ENCODE measurements at places on chromosomes 1 and 21. TPM values are rescaled to one million over a fixed set of nuclear protein-coding genes. Genes with fewer than 3 reads are reported as not detected.

GRCh38 chr21:34243562-34243961 lies 120.2 kb upstream of the KCNE2 start:
- DNase-seq, result no peak

- no peak for DNase-seq
These were observed 1.8 kb downstream of the ZNF669 start for GRCh38 chr1:247102381-247102780.

GRCh38 chr21:20527731-20528460 lies 470.3 kb upstream of the NCAM2 start:
- no peak for DNase-seq

Gene RAP1GAP
- 0.58 TPM for total RNA-seq

GRCh38 chr21:29639366-29640079 lies 300.3 kb downstream of the GRIK1 start:
- DNase-seq, result no peak

Gene UHMK1
- total RNA-seq, result 29.6 TPM

Gene DMRTA2
- not detected for total RNA-seq

- DNase-seq, result no peak
These were observed 93.2 kb upstream of the HNRNPU start for GRCh38 chr1:244957525-244957924.

DNA sequence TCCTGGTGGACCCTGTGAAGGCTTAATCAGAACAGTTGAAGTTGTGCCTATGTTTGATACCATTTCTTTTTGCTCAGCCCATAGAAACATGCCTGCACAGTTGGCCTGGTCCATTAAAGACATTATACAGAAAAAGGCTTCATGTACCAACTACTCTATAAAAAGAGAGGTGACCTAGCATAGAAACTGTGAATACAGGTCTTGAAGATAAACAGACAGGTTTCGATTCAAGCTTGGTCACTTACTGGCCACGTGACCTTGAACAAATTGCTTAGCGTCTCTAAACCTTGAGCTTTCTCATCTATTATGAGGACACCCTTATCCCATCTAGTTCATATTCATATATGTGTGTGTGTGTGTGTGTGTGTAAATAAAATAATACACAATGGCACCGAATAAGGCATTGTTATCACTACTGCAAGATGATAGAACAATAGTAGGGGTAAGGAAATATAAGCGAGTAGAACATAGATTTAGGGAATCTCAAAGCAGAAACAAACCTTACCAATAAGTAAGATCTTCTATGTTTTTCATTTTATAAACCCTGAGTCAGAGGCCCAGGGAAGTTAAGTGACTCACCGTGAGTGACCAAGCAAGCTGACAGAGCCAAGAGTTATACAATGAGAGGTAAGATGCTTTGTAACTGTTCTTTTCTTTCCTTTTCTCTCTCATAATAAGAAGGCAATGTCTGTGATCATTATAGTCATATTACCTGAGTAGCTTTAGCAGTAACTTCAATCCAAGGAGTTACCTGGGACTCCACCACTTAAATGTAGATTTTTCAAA lies 476.8 kb upstream of the DEPDC1 start:
- DNase-seq, result no peak

DNA sequence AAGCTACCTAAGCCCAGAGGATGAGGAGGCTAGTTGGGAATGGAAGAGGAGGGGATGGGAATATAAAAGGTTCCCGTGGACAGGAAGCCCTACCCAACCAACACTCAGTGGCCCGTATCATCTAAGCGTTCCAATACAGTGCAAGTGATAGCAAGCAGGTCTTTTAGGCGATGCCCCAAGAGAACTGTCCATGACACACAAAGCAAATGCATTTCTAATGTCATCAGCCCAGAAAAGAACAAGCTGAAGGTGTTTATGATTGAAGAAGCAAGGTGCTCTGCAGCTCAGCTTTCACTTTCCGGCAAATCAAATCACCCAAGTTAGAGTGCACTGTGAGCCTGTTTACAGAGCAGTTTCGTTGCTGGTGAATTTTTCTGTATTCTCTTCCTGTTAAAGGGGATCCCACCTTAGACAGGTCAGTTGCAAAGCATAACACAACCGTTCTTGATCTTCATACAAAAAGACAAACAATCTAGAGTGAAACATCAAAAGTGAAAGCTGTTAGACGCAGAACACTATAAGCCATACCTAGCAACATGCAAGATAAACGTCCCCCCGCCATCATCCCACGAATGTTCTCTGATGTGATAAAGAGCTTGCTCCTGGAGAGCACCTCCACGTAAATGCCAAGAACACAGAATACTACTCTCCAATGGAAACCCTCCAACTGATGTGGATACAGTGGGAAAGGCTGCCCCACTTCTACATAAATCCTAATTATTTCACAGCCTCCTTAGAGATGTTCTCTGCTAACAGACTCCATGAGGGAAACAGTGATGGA lies 54.0 kb downstream of the PGBD5 start:
- no peak for DNase-seq

Gene ARHGAP30
- 20.5 TPM for total RNA-seq

Gene NDC1
- 6.9 TPM for total RNA-seq

GRCh38 chr1:228736844-228737445 lies 1.7 kb downstream of the RHOU start:
- no peak for DNase-seq

Gene FMN2
- 1.1 TPM for total RNA-seq

Gene SMCP
- total RNA-seq, result not detected

DNA sequence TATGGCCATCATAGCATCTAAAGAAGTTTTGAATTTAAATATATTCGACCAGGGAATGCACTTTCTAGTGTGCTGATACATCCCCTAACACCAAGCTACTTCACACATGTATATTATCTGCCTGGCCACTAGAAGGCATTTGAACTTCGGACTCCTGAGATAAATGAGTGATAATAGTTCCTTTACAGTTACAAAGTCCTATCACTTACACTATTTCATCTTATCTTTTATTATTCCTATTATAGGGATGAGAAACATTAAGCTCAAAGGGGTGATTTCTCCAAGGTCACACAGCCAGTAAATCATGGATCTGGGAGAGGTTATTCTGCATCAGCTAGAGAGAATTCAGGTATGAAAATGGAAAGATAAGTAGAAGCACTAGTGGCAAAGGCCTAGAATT lies 40.3 kb downstream of the GPATCH2 start:
- DNase-seq, result no peak

Gene CRYZL1
- total RNA-seq, result 49.4 TPM

GRCh38 chr1:205916541-205916940 lies 26.7 kb downstream of the SLC26A9 start:
- no peak for DNase-seq

Gene HSPB7
- 313 TPM for total RNA-seq

Gene GPR153
- 17.0 TPM for total RNA-seq

Gene RNF2
- 12.3 TPM for total RNA-seq

DNA sequence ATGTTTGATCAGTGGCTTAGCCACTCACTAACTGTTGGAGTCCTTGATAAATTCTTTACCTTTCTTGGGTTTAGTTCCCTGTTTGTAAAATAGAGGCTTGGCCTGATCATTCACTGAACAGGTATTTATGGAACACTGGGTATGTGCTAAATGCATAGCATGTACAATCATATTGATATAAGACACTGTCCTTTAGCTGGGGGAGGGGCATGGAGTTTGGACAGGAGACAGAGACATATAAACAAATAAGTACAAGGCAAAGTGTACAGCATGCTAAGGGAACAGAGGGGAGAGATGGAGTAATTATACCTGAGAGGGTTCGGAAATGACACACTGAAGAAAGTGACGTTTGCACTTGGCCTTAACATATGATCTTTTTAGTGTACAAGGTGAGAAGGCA lies 124.3 kb upstream of the CACNA1E start:
- no peak for DNase-seq

GRCh38 chr1:97144527-97144926 lies 422.9 kb downstream of the PTBP2 start:
- DNase-seq, result no peak

Gene GNG5
- total RNA-seq, result 56.7 TPM

Gene CELA2B
- total RNA-seq, result 0.45 TPM

Gene UBASH3A
- total RNA-seq, result 1.4 TPM

- no peak for DNase-seq
These were observed 156.9 kb downstream of the RUNX1 start for GRCh38 chr21:34892209-34892608.

Gene TPR
- 113 TPM for total RNA-seq

Gene INKA2
- total RNA-seq, result 14.8 TPM

GRCh38 chr1:236670060-236670459 lies 16.2 kb upstream of the ACTN2 start:
- no peak for DNase-seq

DNA sequence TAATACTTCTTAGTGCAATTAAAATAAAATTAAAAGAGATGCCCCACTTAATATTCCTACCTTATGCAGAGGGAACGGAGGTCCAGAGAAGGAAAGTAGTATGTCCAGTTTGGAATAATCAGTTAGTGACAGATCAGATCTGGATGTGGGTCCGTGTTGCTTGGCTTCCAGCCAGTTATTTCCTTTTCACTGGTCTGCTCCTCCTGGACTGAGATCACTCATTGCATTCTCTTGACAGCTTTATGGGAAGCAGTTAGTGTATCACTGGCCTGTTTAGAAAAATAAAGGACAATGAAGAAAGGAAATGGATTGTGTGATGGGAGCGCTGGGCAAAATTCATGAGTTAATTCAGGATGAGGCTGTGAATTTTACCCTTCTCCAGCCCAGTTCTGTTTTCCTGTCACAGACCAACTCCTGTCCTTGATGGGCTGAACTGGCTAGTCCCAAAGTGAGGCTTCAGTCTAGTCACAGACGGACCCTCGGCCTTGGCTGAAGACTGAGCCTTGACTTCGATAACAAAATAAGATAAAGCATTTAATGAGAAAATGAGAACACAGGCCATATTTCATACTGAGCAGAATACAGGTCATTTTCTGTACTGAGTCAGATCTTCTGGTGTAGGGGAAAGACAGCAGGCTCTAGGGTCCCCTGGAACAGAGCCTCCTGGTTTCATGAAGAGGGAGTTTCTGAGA lies 85.2 kb upstream of the TRABD2B start:
- no peak for DNase-seq

Gene SPRR1B
- total RNA-seq, result not detected

Gene PALMD
- 27.2 TPM for total RNA-seq

GRCh38 chr1:174858301-174858700 lies 141.4 kb upstream of the CACYBP start:
- no peak for DNase-seq

Gene RNU1-2
- total RNA-seq, result 7,231 TPM

Gene ZBTB18
- 13.2 TPM for total RNA-seq

DNA sequence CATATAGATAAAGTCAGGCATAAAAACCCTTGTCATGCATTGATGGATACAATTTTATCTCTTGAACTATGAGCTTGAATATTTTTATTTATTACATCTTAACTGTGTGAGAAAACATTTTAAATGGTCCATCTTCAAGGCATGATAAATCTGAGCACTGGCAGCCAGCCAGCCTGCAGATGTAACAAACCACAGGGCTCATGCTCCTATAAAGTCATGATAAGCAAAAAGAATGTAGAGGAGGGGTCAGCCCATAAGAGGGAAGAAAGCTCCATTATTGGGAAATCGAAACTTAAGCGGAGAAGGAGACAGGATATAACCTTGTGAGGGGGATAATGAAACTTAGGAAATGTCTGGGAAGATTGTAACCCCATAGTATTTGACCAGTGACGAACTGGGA lies 839.0 kb downstream of the LRRIQ3 start:
- DNase-seq, result no peak

GRCh38 chr1:116311756-116312680 lies 61.0 kb upstream of the ATP1A1 start:
- no peak for DNase-seq

- no peak for DNase-seq
These were observed 483.2 kb upstream of the PTBP2 start for GRCh38 chr1:96238426-96238825.

DNA sequence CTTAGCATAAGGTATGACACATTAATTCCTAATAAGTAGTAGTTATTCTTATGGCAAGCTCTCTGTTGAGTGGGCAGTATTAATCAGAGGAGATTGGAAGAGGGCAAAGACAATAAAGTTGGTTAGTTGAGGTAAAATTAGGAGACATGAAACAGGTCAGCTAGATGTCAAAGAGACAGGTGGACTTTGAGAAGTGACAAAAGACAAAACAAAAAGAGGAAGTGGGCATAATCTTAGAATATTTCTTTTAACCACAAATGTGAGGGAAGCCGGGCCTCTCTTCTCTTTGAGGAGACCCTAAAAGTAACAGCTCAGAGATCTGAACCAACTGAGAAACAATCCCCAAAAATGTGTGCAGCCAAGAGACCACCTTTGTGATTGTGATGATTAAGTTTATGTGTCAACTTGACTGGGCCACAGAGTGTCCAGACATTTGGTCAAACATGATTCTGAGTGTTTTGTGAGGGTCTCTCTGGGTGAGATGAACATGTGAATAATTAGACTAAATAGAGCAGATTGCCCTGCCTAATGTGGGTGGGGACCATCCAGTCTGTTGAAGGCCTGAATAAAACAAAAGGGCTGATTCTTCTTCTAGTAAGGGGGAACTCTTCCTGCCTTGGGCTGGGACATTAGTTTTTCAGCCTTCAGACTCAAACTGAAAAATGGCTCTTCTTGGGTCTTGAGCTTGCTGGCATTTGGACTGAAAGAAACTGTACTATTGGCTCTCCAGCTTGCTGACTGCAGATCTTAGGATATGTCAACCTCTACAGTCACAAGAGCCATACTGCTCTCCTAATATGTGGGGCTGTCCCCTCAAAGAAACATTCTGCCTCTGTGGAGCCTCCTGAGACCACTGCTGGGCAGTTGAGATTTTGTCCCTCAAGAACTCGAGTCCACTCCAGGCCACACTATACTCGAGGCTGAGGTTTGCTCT lies 40.0 kb downstream of the FCRL5 start:
- DNase-seq, result no peak

DNA sequence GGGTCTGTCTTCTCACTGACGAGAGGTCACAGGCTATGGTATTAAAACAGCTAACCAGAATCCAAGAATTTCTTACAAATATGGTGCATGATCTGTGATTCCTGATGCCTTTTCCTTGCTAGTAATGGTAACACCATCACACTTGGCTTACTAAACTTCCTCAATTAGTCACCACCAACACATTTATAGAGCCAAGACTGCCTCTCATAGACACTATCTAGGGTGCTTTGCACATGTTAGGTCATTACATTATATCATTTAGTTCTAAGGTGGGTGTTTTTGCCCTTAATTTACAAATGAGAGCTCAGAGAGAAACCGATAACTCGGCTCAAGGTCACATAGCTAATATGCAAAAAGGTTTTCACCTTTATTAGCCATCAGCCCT lies 8.7 kb downstream of the KIF21B start:
- DNase-seq, result no peak

All from aorta (tissue), 5 donors.